ENCODE measurements at places on chromosomes 11 and 22.

GRCh38 chr22:49961601-49962011 lies 1.0 kb downstream of the PIM3 start:
- no peak for DNase-seq

GRCh38 chr11:94400457-94400838 lies 771 bp downstream of the GPR83 start:
- no peak for DNase-seq

DNA sequence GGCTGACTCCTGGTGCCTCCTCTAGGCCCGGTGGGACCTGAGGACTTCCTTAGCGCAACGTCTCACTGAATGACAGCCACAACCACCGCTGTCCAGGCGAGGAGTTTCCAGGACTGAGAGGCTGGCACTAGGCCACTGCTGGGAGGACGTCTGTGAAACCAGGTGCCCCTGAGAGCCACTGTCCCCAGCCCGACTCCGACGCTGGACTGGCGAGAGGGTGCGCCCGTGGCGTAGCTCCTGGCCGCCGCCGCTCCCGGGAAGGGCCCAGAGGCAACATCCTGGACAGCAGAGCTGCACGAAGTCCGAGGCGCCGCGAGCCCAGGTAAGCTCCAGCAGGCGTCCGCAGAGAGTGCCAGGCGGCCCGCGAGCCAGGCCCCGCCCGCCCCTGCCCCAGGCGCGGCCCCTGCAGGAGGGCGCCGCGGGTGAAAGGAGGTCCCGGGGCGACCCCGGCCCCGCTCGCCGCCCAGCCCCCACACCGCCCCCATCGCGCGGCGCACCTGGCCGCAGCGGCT lies 525 bp downstream of the DGCR2 start:
- DNase-seq, result peak; percentile 37

DNA sequence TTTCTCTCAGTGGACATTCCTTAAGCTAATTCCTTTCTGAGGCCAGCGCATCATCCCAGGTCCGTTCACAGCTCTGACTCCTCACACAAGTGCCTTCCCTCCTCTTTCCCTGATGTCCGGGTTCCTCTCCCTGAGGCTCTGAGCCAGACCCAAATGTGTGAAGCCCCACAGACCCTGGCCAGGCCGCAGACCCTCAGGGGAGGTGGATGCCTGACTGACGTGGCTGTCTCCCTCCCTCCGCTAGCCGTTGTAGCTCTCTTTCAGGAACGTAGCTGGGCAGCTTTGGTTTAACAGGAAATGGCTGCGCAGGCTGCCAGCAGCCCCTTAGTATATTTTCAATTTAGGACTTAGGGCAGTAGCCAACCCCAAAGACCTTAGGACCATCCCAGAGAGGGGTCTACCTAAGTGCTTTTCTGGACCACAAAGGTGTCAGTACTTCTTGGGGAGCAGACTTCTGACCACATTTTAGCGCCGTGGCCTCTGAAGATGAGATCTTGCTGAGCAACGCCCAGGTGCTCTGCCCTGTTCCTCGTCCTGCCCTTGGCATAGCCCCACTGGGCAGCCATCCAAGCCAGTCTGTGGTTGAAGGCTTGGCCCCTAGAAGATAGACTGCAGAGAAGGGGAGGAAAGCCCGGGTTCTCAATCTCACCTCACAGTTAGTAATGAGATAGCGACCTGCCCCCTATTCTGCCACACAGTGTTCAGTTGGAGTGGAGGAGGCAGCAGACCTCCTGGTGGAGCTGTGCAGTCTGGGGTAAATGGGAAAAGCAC lies 27.0 kb downstream of the MYBPC3 start:
- no peak for DNase-seq

- no peak for DNase-seq
Measured at GRCh38 chr22:48141301-48141700, 1378.9 kb downstream of the TBC1D22A start.

GRCh38 chr11:11857769-11858168 lies 16.0 kb downstream of the USP47 start:
- no peak for DNase-seq

DNA sequence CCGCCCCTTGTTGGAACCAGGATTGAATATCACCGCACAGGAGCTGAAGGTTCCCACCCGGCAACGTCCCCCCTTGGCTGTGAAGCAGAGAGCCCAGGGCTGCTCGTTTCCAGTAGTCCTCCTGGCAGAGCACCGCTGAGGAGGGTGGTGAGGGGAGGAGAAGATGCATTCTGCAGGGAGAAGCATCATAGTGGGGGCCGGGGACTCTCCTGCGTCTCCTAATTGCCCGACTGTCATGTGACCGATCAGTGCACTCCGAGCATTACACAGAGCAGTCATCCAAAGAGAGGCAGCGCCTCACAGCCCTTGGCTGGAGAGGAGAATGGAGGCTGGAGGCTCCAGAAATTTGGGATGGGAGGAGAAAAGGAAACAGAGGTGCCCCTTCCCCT lies 85.0 kb upstream of the SEPTIN5 start:
- no peak for DNase-seq

- DNase-seq, result no peak
Measured at GRCh38 chr11:60111793-60112192, 23.3 kb downstream of the MS4A2 start.

- no peak for DNase-seq
Measured at GRCh38 chr22:35850831-35851230, 133.2 kb downstream of the APOL5 start.

DNA sequence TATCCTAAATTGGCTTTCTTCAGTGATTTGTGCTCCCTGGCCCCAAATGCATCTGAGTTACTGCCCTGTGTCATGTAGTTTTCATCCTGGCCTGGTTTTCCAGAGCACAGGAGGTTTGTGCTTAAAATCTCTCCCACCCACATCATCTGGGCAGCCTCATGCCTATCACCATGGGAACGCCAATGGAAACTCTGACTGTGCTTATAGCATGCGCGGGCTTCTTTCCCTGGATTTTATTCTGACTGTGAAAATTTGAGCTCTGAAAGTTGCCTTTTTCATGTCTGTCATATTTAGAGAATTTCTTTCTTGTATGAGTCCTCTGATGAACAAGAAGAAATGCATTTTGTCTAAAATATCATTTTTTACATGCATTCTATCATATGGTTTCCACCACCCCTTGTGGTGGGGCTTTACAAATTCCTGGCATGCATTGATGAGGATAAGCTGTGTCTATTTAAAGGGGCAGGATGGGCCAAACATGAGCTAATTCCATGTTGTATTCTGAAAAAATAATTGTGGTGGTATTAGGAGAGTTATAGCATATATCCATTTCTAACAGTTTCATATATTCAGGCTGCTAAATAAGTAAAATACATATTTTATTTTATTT lies 55.1 kb downstream of the IRAG1 start:
- no peak for DNase-seq

Data from activated CD4-positive, alpha-beta T cell treated with anti-CD3 and anti-CD28 coated beads, Interleukin-2, amount 10 ng/mL, durations not matched to agents 7 days and 5 days (primary cell).